Stimulated activated CD4-positive, alpha-beta T cell treated with anti-CD3 and anti-CD28 coated beads, Interleukin-4, amount 100 ng/mL, for 24 hours (primary cell): ENCODE measurements at places on chromosomes 3 and 15.

GRCh38 chr3:189369636-189370035 is 197.9 kb downstream of the TPRG1 start:
- no peak for DNase-seq

GRCh38 chr3:149245738-149246451 is 24.3 kb upstream of the CP start:
- no peak for DNase-seq

DNA sequence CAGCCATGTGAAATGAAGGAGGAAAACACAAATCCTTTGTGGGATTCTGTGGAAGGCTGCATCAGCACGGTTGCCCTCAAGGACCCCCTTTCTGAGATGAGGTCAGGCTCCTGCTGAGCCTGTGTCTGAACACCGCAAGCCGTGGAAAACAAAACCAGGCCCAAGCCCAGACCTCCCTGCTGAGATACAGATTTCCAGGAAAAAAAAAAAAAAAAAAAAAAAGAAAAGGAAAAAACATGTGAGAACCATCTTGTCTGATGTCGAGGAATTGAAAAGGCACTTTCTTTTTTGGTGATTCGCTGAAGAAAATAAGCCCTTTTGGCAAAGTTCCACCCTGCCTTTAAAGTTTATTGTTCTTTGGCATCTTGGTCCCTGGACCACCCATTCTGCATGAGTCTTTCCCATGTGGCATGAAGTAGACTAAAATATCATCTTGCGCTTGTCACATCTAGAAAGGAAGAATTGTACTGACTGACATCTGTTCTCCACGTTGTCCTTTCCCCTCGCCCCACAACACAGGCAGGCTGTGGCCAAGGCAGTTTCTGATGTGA is 117.6 kb downstream of the CHST2 start:
- no peak for DNase-seq

- no peak for DNase-seq
These were observed 113.8 kb downstream of the ANXA2 start for GRCh38 chr15:60283936-60284335.

DNA sequence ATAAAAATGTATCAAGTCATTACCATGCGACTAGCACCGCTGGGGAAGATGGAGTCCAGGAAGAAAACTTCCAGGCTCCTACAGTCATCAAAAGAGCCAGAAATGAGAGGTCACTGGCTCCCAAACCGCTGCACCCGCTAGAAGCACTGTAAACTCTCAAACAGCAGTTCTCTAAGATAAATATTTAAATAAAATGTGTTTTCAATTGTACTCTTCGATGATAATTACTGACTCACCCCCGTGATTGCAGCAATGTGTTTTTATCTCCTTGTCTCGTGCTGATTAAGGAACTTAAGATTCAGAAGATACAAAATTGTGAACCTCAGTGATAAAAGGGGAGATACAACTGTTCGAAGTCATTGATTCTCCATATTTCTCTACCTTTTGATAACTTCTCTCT is 45.8 kb upstream of the FOXP1 start:
- DNase-seq: no peak

DNA sequence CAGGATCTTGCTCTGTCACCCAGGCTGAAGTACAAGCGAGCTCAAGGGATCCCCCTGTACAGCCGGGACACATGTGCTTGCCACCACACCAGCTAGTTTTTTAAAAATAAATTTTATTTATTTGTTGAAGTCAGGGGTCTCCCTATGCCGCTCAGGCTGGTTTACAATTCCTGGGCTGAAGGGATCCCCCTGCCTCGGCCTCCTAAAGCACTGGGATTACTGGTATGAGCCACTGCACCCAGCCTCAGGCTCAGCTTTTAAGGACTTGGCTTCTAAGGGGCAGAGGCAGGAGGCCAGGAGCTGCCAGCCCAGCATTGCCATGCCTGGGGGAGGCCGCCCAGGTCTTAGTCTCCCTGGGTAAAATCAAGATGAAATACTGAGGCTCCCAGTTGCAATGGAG is 37.3 kb downstream of the HCN4 start:
- no peak for DNase-seq

- no peak for DNase-seq
These were observed 184.4 kb downstream of the VGLL4 start for GRCh38 chr3:11459186-11459824.

- DNase-seq: no peak
These were observed 64.5 kb downstream of the GRIP2 start for GRCh38 chr3:14475621-14476020.

- no peak for DNase-seq
These were observed 360.2 kb downstream of the ZNF385D start for GRCh38 chr3:21390856-21391255.

DNA sequence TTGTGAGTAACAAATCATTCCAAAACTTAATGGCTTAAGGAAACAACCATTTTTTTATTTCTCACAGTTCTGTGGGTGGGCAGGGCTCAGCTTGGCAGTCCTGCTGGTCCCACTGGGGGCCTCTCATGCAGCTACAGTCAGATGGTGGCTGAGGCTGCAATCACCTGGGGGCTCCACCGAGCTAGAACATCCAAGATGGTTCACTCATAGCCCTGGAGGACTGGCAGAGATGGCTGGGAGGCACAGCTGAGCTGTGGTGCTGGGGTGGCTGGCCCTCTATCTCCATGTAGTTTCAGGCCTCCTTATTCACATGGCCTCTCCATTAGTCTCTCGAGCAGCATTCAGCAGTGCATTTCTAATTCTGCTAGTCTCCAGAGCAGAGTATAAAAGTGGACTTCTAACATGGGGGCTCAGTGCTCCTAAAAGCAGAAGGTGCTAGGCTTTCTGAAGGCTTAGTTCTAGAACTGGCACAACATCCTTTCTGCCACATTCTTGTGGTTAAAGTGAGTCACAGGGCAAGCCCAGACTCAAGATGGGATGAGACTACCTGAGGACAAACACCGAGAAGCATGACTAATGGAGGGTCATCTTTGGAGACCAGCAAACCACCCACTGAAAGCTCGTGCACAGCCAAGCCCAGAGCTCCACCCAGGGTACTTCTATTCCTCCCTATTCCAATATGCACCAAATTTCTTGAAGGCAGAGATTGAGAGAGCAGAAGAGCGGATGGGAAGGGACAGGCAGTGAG is 6.3 kb downstream of the CAV3 start:
- no peak for DNase-seq

DNA sequence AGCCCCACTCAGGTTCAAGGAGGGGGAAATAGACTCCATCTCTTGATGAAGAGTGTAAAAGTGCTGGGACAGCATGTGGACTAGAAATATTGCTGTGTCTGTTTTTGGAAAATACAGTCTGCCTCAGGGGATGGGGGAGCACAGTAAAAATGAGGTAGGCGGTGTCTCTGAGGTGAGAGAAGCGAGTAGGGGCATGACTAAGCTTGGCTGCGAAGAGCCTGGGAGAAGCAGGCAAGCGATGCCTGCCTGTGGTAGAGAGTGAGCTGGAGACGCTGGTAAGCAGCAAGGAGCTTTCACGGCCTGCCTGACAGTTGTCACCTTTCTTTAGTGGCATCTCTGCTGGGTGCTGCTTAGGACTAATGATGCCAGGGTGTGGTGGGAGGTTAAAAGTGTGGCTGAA is 49.0 kb upstream of the DCLK3 start:
- DNase-seq: no peak

- no peak for DNase-seq
These were observed 32.0 kb downstream of the PLOD2 start for GRCh38 chr3:146128939-146129338.

GRCh38 chr3:194395212-194395611 is 3.9 kb downstream of the GP5 start:
- DNase-seq: no peak

DNA sequence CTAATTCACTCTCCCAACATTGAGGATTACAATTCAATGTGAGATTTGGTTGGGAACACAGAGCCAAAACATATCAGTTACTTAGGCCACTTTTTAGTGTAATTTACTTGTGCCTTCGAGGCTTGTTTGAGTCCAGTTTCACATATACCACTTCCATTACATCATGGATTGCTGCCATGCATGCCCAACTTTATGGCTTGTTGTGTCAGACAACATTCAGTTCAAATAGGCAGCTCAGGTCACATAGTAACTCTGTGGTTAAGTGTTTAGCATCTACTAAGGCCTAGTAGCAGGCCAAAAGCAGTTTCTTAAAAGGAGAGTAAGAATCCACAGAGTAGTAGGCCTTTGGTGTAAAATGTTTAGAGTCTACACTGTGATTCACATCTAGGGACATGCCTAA is 164.3 kb upstream of the GMNC start:
- DNase-seq: no peak
